ENCODE measurements at places on chromosomes 7 and 10.

- DNase-seq, result no peak
Measured at GRCh38 chr10:14192746-14193145, 138.0 kb downstream of the FRMD4A start.

- no peak for DNase-seq
Measured at GRCh38 chr7:113731571-113731970, 187.2 kb downstream of the PPP1R3A start.

DNA sequence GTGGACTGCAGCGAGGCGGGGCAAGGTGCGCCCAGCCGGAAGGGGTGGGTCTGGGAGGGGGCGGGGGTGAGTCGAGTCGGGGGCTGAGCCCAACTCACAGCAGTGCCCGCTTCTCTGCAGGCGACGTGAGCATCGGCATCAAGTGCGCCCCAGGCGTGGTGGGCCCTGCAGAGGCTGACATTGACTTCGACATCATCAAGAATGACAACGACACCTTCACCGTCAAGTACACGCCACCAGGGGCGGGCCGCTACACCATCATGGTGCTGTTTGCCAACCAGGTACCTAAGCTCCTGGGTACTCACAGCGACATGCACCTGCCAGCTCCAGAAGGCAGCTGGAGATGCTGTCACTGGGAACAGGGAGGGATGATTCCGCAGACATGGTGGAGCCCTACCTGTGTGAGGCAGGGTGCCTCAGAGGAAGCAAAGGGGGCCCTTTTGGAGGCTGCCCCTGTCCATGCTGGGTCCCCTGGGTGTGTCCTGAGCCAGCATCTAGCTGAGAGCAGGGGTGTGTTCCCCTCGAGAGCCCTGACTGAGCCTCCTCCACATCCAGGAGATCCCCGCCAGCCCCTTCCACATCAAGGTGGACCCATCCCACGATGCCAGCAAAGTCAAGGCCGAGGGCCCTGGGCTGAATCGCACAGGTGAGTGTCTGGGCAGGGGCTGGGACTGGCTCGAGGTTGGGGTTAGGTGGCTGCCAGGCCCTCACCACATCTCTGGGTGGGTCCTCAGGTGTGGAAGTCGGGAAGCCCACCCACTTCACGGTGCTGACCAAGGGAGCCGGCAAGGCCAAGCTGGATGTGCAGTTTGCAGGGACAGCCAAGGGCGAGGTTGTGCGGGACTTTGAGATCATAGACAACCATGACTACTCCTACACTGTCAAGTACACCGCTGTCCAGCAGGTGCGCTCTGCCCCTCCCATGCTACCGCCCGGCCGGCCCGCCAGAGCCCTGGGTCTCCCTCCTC is 12.8 kb downstream of the FLNC start:
- DNase-seq, result no peak

DNA sequence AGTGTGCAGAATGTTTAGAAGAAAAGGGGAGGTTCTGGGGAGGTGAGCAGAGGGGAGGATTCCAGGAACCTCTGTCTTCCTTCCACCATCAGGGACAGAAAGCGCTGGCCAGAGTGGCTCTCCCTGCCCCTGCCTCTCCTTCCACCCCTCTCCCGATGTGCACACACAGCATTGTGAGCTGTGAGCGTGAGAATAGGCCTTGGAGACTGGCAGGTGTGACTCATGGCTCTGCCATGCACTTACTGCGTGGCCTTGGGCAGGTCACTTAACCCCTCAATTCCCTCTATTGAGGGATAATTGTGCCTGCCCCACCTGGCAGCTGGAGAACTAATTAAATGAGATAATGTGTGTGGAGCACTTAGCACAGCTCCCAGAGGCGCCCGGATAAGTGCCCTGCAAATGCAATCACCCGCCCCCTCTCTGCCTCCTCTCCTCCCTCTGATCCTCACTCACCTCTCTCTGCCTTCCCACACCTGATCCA is 115.4 kb downstream of the ZMIZ1 start:
- DNase-seq, result no peak

GRCh38 chr7:42405782-42406181 is 168.8 kb upstream of the GLI3 start:
- no peak for DNase-seq

DNA sequence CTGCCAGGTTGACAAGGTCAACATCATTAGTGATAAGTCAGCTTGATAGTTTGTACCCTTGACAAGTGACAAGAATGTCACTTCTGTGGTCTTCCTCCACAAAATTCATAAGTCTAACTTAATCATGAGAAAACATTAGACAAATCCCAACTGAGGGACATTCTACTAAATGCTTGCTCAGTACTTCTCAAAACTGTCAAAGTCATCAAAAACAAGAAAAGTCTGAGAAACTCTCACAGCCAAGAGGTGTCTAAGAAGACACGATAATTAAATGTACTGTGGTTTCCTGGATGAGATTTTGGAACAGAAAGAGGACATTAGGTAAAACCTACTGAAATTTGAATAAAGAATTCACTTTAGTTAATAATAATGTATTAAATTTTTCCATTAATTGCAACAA is 29.8 kb upstream of the SLC16A12 start:
- DNase-seq, result no peak

DNA sequence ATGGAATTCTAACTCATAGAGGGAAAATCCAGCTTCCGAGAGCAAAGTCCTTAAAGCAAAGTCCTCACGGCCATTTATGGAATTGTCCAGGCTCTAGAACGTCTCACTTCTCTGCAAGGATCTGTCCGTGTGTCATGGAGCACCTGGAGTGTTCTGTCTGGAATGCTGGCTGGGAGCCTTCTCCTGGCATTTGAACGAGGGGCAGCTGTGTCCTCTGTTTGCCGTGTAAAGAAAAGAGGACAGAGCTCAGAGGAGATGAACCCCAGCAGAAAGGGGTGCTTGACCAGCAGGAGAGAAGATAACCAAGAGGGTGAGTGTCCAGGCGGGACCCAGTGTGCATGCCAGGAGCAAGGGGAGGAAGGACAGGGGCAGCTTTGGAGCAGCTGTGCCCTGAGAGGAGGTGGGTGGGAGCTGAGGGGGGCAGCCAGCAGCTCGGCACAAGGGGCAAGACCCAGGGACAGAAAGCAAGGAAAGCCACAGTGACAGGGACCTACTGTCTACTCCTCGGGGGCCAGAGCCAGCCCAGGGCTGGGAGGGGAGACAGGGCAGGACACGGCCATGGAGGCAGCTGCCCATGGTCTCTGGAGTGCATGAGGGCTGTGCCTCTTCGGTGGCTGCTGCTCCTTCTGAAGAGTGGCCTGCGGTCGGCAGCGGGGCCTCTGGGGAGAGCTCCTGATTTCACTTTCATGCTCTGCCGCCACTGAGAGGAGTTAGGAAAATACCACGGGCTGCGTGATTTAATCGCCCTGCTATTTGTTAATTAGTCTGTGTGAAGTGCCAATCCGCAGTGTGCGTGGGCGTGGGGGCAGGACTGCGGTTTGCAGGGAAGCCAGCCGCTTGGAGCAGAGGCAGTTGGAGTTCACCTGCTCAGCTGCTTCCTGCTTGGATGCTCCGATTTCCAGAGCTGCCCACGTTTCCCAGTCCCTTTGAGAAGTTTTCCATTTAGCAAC is 149.3 kb upstream of the SHH start:
- DNase-seq, result peak; percentile 18

DNA sequence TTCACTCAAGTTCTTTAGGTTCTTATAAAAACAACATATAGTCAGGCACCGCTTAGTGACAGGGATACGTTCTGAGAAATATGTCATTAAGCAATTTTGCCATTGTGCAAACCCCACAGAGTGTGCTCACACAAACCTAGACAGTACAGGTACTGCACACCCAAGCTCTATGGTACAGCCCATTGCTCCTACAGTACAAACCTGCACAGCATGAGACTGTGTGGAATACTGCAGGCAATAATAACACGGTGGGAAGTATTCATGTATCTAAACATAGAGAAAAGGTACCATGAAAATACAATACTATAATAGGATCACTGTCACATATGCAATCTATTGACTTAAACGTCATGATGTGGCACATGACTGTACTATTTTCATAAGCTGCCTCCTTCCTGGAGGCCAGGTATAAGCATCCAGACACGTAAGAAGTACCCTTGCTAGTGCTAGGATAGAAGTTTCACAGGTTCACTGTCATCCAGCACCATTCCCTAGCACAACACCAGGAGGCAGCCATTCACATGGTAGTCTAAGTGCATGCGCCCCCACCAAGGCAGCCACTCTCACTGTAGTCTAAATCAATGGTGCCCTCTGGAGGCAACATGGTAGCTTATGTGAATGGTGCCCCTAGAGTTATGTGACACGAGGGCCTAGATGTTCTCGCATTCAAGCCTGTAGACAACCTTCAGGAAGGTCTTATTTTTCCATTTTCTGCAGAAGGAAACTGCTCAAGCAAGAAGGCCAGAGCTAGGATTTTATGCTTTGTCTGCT is 98.5 kb downstream of the ARHGAP22 start:
- no peak for DNase-seq

DNA sequence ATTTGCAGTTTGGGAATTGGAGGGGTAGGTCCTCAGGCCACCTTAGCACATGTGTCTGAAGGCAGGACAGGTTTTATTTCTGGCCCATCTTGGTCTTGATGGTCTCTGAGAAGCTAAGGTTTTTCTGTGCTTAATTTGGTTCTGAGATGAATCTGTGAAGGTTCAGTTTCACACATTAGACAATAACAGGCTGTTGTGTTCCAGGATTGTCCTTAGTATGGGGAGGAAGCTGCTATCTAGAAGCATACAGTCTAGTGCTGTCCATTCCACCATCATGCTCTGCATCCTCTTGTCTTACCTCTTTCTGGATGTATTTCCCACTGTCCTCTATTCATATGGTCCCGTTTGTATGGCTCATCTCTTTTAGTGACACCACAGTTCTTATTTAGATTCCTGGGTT is 7.1 kb downstream of the UBE2D1 start:
- DNase-seq, result no peak

GRCh38 chr10:100566561-100566960 is 30.8 kb downstream of the HIF1AN start:
- DNase-seq, result no peak

GRCh38 chr7:70406186-70406949 is 725.6 kb upstream of the GALNT17 start:
- no peak for DNase-seq

DNA sequence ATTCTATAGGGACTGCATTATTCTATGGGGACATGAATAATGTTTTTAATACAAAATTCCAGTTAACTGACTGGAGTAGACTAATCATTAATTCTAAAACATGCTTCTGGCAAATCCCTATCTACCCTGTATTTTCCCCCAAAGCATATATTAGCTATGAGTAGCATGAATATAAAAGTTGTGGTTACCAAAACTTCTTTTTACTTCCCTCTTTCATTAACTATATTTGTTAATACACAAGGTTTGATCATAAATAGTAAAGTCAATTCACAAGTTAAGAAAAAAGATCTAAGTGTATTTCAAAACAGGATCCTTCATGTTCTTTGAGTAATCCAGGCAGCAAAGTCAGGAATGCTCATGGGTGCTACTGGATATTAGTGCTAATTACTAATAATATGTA is 2.9 kb upstream of the RALA start:
- DNase-seq, result no peak

DNA sequence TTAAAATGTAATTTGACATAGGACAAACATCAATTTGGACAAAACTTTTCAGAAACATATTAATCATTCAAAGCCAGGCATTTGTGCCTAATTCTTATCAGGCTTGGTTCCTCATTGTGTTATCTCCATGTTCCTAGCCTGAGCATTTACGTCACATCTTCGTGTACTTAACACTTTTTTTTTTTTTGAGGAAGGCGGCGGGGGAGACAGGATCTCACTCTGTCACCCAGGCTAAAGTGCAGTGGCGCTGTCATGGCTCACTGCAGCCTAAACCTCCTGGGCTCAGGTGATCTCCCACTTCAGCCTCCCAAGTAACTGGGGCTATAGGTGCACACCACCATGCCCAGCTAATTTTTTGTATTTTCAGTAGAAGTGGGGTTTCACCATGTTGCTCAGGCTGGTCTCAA is 19.8 kb downstream of the HNRNPA2B1 start:
- no peak for DNase-seq

GRCh38 chr10:119302591-119303253 is 95.4 kb downstream of the GRK5 start:
- DNase-seq, result no peak

DNA sequence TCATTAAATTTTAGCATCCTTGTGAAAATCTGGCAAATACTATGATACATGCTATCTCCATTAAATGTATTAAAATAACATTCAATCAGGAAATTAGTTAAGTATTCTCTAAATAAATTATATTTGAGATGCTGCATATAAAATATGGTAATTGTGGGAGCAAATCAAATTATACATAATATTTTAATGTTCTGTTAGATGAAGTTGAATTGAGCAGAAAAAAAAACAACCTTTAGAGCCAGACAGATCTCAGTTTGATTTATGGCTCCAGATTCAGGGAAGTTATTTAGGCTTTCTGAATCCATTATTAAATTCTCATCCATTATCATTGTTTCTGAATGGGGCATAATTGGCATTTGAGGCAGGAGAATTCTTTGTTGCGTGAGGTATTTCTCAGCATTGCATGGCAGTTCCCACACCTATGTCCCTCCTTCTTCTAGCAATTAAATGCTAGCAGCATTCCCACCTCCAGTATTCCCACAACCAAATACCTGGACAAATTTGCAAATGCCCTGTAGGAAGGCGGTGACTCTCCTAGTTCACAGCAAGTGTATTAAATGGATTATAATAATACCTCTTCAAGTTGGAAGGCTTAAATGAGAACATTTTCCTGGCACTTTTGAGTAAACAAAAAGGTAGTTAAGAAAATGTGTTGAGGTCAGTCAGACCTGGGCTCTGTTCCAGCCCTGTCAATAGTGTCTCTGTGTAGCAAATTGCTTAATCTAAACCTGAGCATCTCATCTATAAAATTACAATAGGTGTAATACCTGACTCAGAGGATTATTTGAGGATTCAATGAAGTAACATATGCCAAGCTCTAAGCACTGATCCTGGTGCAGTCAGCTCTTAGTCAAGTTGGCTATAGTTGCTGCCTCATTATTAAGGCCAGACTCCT is 108.9 kb downstream of the RNLS start:
- DNase-seq, result no peak

DNA sequence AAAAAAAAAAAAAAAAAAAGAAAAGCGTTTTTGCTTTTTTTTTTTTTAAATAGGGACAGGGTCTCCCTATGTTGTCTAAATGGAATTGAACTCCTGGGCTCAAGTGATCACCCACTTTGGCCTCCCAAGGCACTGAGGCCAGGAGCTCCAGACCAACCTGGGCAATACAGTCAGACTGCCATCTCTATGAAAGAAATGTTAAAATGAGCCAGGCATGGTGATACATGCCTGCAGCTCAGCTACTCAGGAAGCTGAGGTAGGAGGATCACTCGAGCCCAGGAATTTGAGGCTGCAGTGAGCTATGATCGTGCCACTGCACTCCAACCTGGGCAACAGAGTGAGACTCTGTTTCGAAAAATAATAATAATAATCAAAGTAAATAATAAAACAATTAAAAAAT is 16.5 kb upstream of the LMTK2 start:
- DNase-seq, result no peak

DNA sequence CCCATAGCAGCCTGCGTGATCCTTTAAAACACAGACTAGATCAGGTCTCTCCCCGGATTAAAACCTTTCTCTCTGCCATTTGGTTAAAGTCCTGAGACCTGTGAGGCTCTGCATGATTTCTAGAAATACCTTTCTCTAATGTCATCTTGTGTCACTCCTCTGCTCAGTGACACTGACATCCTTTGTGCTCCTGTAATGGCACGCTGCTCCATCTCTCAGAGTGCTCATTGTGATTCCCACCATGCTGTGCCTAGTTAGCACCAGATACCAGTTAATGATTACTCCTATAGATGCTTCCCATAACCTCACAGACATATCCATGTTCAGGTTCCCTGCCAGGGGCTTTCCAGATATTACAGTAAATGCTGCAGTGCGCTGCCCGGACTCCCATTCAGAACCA is 11.7 kb upstream of the OR9A2 start:
- DNase-seq, result no peak

- DNase-seq, result peak; percentile 48
Measured at GRCh38 chr10:84138478-84139125, 707 bp upstream of the GHITM start.

- DNase-seq, result no peak
Measured at GRCh38 chr7:30596014-30596641, 1.4 kb downstream of the GARS1 start.

Data from stimulated activated CD4-positive, alpha-beta T cell treated with anti-CD3 and anti-CD28 coated beads, Interleukin-1b, Interleukin-23, amount 100 ng/mL, for 4 hours (primary cell).